ENCODE measurements at places on chromosomes 3 and 15. TPM values are rescaled to one million over a fixed set of nuclear protein-coding genes. Genes with fewer than 3 reads are reported as not detected.

Gene FRMD5
- 0.97 TPM for total RNA-seq

Gene CRYGS
- 0.42 TPM for total RNA-seq

Gene UTS2B
- 0.68 TPM for total RNA-seq

Gene CCDC39
- not detected for total RNA-seq

Gene FAM43A
- total RNA-seq = 12.2 TPM

- H3K27me3 ChIP-seq = no peaks in the 10 kb centered on the region
- no peak for DNase-seq
Measured at GRCh38 chr3:148102156-148102555, 595.5 kb upstream of the AGTR1 start.

GRCh38 chr3:40340541-40341170 lies 31.1 kb downstream of the EIF1B start:
- H3K4me3 ChIP-seq = no peak overlapping the region
- H3K27ac ChIP-seq = no peak overlapping the region
- no peaks in the 10 kb centered on the region for H3K4me1 ChIP-seq
- H3K36me3 ChIP-seq = no peaks in the 10 kb centered on the region
- no peak for DNase-seq

DNA sequence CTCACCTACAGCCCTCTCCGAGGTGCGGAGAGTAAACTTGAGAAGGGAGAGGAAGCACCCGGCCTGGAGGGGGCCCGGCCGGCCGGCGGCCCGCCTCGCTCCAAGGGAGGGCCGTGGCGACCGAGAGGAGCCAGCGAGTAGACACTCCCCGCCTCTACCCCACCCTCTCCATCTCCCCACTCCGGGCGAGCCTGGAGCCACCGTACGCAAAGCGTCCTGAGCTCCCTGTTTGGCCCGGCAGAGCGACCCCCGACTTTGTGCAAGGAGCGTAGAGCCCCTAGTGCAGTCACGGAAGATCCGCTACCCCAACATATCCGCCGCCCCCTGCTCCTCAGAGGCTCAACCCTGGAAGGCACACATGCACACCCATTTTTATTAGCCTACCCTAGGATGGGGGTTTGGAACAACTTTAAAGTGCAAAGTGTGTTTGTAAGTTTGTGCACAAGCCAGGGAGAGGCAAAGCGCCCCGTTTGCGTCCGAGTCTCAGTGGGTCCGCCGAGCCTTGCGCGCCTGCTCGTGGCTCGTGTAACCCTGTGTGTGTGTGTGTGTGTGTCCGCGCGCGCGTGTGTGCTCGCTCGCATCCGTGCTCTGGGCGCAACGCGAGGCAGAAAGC lies 508 bp upstream of the SMAD6 start:
- peak overlapping the region; percentile 95 for H3K4me3 ChIP-seq
- peaks cover 19% of the 10 kb centered on the region for H3K36me3 ChIP-seq
- peak overlapping the region; percentile 79 for H3K27ac ChIP-seq
- DNase-seq = peak; percentile 20
- H3K27me3 ChIP-seq = peaks cover 3% of the 10 kb centered on the region
- H3K4me1 ChIP-seq = peaks cover 32% of the 10 kb centered on the region

GRCh38 chr3:69695443-69695842 lies 43.8 kb upstream of the MITF start:
- no peaks in the 10 kb centered on the region for H3K36me3 ChIP-seq
- no peak overlapping the region for H3K27ac ChIP-seq
- peaks cover 37% of the 10 kb centered on the region for H3K4me1 ChIP-seq
- no peak overlapping the region for H3K4me3 ChIP-seq
- peaks cover 4% of the 10 kb centered on the region for H3K27me3 ChIP-seq

- peaks cover 2% of the 10 kb centered on the region for H3K27me3 ChIP-seq
- peak; percentile 25 for DNase-seq
- H3K4me1 ChIP-seq = peaks cover 52% of the 10 kb centered on the region
- peak overlapping the region; percentile 99 for H3K27ac ChIP-seq
Measured at GRCh38 chr15:49155834-49156627, 632 bp upstream of the COPS2 start.

- H3K4me3 ChIP-seq = peak overlapping the region; percentile 81
- peaks cover 29% of the 10 kb centered on the region for H3K4me1 ChIP-seq
- peak; percentile 65 for DNase-seq
- peaks cover 21% of the 10 kb centered on the region for H3K27me3 ChIP-seq
- H3K27ac ChIP-seq = peak overlapping the region; percentile 97
- H3K36me3 ChIP-seq = 0 out of 2 replicates have a peak, but pooled peaks cover 5% of the 10 kb centered on the region
Measured at GRCh38 chr3:194871864-194872668, 186.4 kb downstream of the FAM43A start.

GRCh38 chr3:160828880-160829279 lies 72.8 kb downstream of the PPM1L start:
- DNase-seq = no peak
- peaks cover 3% of the 10 kb centered on the region for H3K27me3 ChIP-seq
- no peaks in the 10 kb centered on the region for H3K4me1 ChIP-seq

DNA sequence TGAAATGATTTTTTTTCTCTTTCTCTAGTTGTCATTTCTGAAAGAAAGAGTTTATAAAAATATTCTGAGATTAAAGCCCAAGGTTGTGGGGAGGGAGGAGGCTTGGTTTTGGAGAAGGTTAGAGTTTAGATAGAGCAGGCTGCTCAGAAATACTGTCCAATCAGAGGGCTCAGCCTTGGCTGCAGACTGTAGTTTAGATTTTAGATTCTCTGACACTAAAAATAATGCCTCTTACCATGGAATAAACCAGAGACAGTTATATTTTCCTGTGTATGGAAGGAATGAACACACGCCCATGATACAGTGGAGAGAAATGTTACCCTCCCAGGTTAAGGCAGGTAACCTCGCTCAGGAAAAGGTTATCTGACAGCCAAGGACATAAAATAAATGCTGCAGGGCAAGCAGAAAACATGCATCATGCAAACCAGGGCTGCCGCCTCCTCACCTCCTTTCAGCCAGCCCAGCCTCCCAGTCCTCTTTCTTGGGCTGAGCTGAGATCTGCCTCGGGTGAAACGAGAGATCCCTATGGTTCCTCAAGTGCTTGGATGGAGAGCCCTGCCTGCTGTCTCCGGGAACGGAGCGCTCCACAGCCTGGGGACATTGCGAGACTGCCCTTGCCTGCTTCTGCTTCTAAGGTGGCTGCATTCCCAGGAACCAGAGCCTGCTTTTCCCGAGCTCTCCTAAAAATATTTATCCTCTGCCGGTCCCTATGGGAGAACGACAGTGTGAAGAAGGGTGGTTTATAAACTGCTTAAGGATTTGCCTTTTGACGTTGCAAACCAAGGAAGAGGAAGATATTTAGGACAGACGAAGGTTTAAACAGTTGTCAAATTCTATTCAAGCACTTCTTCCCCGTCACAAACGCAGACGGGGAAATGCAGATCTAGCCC lies 848 bp downstream of the NCEH1 start:
- peak; percentile 19 for DNase-seq
- peak overlapping the region; percentile 99 for H3K4me3 ChIP-seq
- peaks cover 55% of the 10 kb centered on the region for H3K4me1 ChIP-seq
- H3K27ac ChIP-seq = peak overlapping the region; percentile 98
- peaks cover 3% of the 10 kb centered on the region for H3K36me3 ChIP-seq

DNA sequence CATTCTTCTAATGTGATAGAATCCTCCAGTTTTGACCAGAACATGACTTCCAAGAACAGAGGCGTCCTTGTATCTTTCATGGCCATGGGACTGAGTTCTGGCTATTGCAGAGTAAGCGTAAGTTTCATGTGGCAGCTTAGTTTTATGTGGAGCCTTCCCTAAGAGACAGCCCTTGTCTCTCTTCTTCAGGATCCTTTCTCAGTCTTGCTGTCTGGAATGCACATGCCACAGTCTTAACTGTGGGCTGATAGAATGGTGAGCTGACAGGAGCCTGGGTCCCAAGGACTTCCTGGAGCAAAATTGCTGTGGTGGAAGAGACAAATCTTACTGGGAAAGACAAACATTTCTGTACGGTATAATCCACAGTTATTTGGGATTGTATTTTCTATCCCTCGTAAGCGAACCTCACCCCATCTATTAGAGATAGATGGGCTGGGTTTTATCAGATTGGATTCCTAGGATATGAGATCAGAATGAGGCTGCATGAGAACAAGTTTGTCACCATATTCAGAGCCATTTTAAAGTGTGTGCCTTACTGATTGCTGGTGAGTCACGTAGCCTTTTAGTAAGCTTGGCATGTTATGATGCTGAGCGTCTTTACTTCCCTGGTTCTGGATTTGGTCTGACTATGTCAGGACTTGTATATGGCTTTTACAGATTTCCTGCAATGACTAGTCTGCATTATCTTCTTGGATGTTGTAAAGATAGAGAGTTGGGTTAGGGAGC lies 32.8 kb downstream of the CDIN1 start:
- H3K27ac ChIP-seq = no peak overlapping the region
- no peaks in the 10 kb centered on the region for H3K27me3 ChIP-seq
- peaks cover 12% of the 10 kb centered on the region for H3K4me1 ChIP-seq
- DNase-seq = peak; percentile 95

- H3K27me3 ChIP-seq = peaks cover 3% of the 10 kb centered on the region
- peaks cover 55% of the 10 kb centered on the region for H3K4me1 ChIP-seq
- DNase-seq = peak; percentile 77
- H3K36me3 ChIP-seq = peaks cover 5% of the 10 kb centered on the region
Measured at GRCh38 chr15:99016680-99017321, 9.2 kb upstream of the PGPEP1L start.
